ENCODE measurements at places on chromosomes 6 and 20.

DNA sequence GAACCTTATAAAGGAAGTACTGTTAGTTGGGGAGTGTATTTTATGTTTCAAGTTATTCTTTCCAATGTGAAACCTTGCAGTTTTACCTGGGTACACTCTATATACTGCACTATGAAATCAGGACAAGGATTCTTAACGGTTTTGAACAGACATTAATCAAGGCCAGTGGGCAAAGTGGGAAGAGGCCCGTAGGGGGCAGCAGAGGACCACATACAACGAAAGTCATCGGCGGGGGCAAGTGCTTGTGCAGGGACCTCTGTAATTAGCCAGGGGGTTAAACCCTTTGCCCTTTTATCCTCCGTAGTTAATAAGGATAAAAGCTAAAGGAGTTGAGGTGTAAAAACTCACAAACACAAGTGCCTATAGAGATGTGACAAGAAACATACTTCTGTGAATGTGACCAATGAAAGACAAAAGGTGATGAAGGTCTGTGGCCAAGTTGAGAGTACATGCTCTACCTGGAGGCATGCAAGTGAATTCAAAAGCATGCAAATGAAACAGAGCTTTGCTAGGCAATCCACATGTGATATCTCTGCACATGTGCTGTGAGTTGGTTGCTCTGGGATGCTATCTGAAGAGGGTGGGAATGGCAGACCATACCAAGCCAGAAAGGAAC is 392.7 kb upstream of the MAN1A1 start:
- DNase-seq: no peak

DNA sequence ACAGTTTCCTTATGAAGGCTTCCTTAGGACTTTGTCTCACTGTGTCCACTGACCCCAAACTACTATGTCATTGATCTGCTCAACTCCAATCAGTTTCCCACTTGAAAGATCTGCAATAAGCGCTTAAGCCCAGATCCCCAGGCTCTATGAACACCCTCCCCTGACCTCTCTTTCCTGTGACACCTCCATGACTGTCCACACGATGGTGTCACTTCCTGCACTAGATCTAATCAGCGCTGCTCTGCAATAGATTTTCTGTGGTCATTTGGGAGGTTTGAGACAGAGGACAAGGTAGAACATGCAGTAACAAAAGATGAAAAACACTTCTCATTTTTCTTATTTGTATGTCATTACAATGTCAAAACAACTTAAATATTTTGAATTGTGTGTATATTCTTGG is 304.6 kb upstream of the AGPAT4 start:
- DNase-seq: no peak

DNA sequence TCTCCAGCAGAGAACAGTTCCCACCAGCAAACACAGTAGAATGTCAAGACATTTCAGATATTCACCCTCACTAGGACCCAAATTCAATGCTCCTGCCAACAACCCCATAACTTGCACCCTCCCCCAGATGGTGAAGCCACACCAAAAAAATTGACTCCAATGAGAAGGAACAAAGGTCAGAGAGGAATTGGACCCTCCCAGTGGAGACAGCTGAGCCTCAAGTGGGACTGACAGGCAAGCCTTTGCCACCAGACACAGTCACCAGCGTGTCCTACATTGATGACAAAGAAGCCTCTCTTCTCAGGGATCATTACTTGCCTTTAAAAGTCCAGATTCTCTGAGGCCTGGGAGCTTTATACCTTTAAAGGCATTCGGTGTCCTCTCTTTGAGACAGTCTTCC is 64.8 kb downstream of the HIVEP2 start:
- no peak for DNase-seq

DNA sequence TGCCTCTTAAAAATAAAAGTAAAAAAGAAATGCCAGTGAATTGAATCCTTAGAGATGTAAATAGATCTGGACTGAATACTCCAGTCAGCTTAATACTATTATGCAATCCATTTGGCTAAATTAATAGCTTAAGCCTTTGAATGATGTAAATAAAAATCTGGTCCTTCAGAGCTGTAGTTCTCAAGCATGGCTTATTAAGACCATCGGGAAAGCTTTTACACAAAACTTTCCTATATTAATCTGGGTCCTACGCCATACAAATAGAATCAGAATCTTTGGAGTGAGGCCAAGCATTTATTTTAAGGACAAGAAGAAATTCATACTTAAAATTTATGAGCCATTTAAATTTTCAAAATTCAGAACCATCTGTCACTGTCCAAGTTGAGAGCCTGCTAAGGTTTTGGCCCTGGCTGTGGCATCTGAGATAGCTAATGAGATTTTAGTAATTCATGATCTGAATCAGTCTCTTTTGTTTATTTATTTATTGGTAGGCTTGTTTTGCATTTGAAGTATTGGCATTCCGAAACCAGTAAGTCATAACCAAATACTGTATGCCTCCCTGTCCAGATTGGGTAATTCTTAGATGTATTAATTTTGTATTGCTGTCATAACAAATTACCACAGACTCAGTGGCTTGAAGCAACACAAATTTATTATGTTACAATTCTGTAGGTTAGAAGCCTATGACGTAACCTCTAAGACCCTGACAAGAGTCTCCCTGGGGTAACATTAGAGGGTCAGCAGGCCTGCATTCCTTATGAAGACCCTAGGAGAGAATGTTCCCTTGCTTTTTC is 228.1 kb upstream of the RAB32 start:
- DNase-seq: no peak

DNA sequence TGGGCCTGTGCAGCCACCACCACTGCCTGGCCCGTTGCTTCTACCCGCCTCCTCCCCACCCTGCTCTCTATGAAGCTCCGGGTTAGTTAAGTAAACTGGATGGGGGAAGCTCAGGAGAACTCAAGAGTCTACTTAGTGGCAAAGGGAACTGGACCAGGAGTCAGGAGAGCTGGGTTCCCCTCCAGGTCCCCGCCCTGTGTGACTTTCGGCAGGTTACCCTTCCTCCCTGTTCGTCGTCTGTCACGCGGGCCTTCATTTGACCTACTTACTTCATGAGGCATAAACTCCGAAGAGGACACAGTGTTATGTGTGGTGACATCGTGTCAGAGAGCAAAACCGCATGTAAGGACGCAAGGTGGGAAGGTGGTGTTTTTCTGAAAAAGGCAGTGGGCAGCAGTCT is 75.3 kb downstream of the TCP11 start:
- no peak for DNase-seq

GRCh38 chr6:169005166-169005565 is 248.5 kb downstream of the THBS2 start:
- no peak for DNase-seq

- DNase-seq: no peak
Observed at GRCh38 chr6:3535033-3535775, 78.4 kb upstream of the SLC22A23 start.

DNA sequence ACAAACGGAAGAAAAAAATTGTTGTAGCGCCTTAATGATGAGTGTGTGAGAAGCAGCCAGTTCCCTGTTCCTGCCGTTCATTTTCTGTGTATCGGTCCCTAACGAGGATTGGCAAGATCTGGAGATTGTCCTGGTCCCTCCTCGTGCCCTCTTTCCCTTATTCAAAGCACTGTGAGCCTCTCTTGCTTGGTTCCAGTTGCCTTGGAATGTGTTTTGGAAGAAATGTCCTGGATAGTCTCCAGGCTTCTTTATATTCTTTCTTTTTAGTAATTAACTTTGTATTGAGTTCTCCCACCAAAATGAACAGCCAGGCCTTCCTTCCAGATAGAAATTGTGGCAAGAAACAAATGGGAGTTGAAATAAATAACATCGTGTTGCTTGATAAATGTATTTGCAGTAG is 348.3 kb downstream of the CDH26 start:
- DNase-seq: no peak

GRCh38 chr6:89786970-89787369 is 32.6 kb downstream of the MDN1 start:
- DNase-seq: no peak

GRCh38 chr6:87553159-87553765 is 36.5 kb downstream of the RARS2 start:
- no peak for DNase-seq

DNA sequence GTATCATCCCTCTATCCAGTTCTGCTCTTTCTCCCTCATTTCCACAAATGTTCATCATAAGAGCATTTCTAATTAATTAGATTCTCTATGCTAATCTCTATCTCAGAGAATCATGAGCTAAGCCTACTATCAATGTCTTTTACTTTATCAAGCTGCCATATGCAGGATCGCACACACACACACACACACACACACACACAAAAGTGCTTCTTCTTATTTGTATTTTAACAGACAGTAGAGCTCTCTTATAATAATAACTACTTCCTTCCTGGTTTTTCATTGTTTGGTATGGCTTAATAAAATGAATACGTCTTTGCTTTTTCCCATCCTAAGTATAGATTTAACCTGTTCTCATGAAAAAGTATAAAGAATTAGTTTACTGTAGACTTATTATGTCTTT is 170.2 kb downstream of the HAO1 start:
- DNase-seq: no peak

DNA sequence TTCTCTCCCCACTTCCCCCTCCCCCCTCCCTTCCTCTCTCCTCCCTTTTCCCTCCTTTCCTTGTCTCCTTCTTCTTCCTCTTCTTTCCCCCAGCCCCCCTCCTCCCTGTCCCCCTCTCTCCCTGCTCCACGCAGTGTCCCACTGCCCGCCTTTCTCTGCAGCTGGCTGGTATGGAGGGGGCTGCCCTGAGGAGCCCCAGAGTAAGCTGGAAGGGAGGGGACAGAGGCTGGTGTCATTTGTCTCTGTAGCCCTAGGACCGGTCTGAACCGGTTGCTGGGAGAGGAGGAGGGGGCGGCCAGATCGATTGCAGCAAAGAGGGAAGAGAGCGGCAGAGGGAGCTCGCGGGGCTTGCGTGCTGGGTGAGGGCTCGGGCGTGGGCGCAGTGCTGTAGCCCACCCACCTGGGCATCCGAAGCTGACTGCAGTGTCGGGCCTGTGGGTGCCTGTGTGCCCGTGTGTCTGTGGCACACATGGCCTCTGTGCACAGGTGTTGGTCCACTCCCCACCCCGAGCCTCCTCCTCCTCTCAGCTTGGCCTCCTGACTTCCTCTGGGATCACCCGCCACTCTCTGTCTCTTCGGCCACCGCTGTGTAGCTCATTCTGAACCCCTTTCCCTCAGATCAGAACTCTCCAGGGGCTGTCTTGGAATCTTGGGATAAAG is 50.6 kb downstream of the SRC start:
- DNase-seq: no peak

DNA sequence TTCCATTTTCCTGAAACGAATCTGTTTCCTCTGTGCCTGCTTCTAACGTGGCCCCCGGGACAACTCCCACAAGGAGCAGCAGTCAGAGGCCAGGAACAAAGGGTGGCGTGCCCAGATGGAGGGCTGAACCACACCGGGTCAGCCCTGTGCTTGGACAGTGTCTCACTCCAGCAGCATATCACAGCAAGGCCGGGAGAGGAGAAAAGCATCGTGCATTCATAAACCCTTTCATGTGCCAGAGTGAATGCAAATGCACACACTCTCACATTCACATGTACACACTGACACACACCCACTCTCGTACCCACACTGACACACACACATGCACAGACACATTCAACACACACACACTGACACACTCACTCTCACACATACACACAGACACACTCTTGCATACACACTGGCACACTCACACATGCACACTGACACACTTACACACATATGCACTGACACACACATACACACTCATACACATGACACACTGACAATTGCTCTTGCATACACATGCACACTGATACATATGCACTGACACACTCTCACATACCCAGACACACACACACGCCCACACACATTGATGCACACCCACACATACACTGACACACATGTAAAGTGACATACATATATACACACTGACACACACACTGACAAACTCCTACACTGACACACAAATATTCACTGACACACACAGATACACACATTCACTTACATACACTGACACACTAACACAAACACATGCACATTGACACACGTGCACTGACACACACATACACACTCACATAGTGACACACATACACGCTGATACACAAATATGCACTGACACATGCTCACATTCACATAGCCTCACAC is 237.0 kb downstream of the LRFN2 start:
- DNase-seq: no peak

GRCh38 chr6:162373192-162373591 is 354.4 kb downstream of the PRKN start:
- DNase-seq: no peak

DNA sequence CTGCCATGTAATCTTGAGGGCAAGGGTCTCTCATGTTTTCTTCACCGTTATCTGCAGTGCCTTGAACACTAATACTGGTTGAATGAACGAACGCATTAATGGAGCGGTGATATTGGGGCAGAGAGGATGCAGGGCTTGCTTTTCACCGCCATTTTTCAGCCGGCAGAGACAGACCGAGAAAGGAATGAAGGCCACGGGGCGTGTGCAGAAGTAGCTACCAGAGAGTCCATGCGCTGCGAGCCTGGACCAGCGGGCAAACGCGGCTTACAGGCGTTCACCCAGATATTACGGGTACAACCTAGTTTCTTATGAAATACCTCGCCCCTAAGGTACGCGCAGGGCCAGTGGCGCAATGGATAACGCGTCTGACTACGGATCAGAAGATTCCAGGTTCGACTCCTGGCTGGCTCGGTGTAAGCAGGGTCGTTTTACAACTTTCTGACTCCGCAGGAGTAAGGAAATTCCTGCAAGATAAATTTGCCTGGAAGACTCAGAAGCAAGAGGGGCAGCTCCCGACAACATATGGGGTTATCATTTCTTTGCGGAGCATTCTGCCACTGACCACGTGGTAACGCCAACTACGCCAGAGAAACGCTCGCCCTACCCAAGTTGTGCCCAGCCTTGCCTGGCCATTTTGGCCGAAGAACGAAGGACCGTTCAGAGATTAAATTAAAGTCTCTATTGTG is 863 bp upstream of the HMGN4 start:
- DNase-seq: peak; percentile 96

DNA sequence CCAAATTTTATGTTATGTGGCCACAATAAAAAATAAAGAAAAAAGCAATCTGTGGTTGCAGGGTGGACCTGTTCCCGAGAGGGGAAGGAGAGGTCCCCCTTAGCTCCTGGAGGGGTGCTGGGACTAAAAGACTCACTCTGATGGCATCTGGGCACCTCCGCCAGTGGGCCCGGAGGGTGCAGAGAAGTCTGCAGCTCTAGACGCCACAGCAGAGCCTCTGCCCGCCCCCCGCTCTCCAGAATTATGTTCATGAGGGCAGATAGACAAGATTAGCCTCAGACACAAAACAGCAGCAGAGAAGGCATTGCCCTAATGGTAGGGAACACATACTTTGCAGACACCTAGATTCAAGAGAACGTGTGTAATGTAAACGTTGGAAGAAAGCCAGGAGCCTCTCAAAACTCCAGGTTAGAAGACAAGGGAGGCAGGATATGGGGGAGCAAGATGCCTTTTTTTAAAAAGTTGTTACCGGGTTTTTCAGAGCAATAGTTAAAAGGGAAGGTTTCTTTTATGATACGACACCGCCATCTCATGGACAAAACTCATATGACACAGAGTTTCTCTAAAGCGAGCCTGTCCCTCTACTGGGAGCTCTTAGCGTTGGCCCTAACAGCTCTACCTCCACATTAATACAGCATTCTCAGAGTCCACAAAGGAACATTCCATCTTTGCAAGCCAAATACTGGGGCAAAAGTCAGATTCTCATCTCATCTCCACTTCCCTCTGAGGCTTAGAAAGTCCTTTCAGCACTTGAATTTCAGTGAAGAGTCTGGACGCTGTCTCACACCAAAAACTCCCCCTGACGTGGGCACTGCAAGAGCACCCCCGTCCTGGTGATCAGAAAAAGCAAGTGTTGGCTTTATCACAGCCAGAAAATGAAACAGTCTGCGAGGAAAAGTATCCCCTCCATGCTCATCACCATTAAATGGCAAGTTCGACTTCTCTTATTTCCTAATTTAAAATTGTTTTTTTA is 47.2 kb downstream of the FOXF2 start:
- no peak for DNase-seq

- no peak for DNase-seq
Observed at GRCh38 chr20:50632236-50632635, 59.1 kb downstream of the RIPOR3 start.
